ENCODE measurements at places on chromosomes 2 and 18.

- no peak for DNase-seq
Observed at GRCh38 chr18:72613534-72613930, 69.4 kb upstream of the CBLN2 start.

GRCh38 chr2:17644997-17645720 lies 104.7 kb downstream of the VSNL1 start:
- DNase-seq, result no peak

DNA sequence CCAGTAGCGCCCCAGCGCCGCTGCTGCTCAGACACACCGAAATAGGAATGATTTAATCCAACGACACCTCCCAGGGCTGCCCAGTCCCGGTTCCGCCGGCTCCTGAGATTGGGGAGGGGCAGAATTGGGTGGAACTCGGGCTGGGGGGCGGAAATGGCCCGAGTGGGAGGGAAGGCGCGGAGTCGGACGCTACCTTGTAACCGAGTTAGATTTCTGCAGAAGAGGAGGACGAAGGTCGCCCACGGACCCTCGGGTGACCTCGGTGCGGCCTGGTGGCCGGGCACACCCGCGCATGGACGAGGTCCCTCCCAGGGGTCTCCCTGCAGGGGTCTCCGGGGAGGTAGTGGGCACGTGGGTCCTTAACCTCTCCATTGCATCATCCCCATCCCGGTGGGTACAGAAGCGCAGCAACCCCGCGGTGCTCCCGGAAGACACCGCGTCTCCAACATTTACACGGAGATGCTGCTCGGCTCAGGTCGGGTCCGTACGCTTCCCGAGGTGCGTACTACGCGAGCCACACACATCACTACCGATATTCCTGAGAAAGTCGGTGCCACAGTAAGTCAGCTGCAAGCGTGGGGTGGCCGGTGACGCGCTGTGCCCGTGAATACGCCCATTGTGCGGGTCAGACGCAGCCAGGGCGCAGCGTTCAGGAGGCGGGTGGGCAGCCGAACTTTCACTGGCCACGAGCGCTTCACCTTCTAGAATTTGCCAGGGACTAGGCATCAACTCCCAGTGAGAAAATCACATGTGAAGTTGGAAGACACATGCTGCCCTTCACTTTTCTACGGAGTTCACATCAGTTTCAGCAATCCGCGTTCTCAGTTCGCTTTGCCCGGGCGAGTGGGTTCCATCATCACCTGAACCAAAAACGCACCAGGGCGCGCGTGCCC lies 3.0 kb downstream of the ZNF516 start:
- no peak for DNase-seq

DNA sequence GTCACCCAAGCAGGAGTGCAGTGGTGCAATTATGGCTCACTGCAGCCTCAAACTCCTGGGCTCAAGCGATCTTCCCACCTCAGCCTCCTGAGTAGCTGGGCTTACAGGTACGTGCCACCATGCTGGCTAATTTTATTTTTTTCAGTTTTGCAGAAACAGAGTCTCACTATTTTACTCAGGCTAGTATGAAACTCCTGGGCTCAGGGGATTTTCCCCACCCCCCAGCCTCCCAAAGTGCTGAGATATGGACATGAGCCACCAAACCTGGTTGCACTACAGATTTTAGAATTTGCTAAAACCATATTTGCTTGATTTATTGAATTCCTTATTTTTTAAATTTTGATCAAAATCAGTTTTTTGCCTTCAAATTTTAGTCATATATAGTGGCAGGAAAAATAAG lies 1553.4 kb downstream of the LRP1B start:
- DNase-seq, result no peak

DNA sequence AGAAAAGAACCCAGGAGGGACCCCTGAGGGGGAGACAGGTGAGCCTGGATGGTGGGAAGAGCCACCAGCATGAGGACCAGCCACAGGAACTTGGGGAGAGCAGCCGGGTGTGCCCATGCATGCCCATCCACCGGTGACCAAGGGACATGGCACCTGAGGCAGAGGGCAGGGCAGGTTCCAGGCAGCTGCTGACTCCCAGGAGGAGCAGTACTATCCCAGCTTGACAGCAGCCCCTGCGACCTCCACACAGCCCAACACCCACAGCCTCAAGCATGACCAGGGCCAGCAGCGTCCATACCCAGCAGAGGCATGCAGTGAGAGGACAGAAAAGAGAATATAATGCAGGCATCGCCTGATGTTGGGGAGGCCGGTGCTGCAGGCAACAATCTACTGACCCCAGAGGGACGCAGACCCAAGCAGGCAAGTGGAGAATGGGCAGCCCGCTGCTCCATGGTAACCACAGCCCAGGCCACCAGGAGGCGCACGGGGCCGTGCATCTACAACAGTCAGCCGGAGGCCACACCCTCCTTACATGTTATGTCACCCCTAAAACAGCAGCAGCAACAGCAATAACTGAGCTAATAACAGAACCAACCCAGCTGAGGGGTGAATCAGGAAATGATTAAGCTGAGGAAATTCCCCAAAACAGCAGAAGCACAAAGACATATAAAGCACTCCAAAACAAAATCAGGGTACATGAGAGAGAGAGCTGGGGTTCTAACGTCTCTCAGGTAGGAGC lies 44.1 kb downstream of the ANKMY1 start:
- peak; percentile 81 for DNase-seq

GRCh38 chr18:59988098-59988706 lies 88.4 kb downstream of the PMAIP1 start:
- DNase-seq, result no peak

DNA sequence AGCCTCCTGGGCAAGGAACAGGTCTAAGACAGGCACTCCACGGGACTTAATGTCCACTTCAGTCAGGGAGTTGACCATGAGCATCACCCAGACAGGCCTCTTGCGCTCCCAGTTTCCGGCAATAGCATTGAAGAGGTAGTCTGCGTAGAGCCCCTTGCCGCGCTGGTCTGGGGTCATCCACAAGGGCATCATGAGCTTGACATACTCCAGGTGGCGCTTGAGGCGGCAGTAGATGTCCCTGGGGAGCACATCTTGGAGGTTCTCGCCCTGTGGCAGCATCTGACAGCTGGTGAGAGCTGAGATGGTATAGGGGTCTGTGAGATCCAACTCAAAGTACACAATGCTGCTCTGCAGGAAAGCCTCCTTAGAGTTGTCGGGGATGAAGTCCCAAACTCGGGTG lies 10.6 kb downstream of the TRABD2A start:
- no peak for DNase-seq

DNA sequence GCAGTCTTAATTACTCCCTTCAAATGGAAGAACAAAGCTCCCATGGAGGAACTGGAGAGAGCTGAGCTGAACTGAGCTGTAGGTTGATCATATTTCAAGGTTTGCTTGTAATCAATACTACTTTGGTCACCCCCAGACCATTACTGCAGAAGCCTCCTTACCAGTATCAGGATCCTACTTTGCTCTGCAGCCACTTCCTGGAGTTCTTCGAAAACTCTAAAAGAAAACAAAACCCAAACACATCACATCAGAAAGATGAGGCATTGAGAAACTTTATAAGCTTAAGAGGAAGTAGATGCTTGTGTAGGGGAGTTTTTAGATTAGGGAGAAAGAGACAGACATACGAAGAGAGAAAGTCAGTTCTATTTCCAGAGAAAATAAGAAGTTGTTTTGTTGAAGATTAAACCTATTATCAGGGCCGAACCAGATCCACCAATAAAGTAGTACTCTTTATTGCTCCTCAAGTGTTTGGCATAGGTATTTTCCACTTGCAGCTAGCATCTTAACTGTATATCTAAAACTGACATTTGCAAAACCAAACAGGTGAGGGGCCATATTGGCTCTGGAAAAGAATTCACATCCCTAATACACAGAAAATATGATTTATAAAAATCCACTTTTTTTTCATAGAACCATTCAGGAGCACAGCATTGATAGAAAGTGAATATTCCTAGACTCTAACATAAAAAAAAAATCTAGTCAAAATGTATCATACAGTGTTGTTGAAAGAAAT lies 166.9 kb upstream of the KLF7 start:
- DNase-seq, result no peak

DNA sequence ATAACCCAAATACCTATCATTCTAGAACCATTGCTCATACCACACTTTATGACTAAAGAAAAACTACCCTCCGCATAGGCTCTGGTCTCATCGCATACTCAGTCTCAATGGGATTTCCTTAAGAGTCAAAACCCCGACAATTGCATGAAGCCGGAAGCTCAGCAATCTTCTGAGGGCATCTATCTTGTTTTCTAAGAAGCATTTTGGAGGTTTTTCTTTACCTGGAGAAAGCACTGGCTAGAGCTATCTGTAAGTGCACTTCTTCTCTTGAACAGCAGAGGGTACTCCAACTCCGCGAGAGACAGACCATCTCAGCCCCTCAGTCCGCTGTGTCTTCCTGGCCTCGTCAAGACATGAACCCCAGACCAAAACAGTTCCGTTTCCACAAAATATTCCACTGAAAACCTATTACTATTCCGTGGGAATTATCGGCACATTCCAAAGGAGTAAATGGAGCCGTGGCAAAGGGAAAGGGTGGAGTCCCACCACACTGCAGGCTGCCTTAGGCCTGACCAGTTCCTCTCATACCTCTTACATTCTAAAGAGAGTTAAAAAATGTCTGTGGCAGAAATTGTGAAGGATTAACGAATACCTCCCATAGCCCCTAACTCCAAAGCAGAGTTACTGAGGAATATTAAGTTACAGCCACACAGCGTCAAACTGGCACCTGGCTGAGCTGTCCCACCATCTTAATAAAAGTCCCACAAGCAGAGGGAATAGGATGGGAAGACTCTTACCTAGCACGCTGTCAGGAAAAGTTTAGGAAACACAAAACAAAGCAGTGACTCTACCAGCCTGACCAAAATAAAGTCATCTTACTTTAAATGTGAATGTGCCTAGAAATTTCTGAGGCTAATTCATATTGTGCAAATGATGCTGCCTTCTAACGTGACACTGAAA lies 325.6 kb upstream of the VRK2 start:
- DNase-seq, result peak; percentile 65

DNA sequence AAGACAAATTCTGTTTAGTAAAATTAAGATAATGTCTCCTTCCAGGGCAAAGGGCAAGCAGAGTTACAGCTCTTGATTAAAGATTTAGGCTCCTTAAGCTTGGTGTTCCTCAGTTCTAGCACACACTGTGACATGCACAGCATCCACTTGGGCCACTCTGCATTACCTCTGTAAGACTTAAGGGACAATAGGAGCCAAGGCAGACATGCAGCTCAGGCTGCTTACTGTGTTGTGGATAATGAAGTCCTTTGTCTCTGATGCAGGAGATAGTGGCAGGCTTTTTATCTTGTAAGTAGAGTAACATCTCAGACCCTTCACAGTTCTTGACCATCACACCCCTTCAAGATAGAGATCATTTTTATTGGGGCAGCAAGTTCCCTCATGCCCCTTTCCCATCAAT lies 31.2 kb downstream of the RBM45 start:
- no peak for DNase-seq

DNA sequence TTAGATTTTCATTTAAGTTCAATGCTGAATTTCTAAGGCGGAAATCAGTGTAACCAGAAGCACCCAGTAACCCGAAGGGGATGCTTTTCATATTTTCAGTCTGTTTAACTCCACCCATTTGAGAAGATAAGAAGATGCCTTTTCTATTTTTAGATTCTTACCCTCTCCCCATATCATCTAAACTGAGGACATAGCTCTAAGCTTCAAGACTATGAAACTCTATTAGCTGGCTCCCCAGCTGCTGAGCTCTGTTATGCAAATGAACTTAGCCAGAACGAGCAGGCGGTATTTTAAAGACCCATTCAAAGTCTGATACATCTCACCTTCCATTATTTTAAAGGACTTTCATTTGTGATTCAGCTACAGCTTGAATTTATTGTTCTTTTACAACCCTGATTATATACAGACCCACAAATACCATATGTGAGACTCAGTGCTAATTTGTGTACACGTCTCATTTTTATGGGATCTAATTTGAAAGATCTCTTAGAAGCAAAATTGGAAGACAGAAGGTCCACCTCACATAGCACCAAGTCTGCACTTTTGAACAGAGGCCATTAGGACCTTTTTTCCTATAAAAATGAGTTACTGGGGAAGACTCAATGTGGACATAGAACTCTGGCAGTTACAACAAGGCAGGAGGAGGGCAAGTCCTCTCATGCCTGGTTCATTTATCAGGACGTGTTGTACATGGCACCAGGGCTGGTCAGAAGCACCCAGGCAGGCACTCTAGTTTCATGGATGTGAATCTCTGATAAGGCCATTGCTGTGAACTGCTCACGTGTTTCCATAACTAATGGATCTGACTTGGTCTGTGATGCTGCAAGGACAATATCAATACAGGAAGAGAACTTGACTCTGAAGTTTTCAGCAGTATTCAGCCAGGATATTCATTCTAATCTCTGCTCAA lies 16.3 kb downstream of the CDC42EP3 start:
- no peak for DNase-seq

GRCh38 chr18:29171892-29172755 lies 995.2 kb upstream of the CDH2 start:
- no peak for DNase-seq

GRCh38 chr18:3855966-3856365 lies 406.0 kb downstream of the TGIF1 start:
- no peak for DNase-seq

GRCh38 chr2:138086576-138086975 lies 122.3 kb downstream of the HNMT start:
- peak; percentile 47 for DNase-seq

GRCh38 chr18:13915995-13916431 lies 677 bp upstream of the MC2R start:
- DNase-seq, result no peak

DNA sequence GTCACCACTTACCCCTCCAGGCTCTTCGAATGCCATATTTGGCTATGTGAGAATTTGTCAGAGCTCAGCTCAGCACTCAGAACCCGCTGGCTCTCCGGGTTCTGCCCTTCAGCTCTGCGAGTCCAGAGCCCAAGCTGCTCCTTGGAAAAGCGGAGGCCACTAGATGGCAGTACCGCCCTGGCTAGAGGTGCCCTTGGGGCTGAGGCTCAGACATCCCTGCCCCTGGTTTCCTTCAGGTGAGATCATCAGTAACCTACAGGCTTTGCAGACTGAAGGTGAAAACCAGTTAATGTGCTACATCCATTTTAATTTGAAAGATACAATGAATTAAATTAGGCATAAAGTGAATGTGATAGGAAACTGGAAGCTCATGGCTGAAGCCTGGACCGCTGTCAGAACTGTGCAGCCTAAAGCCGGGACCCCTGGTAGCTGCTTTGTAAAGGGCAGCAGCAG lies 285.6 kb downstream of the AGAP1 start:
- peak; percentile 55 for DNase-seq

DNA sequence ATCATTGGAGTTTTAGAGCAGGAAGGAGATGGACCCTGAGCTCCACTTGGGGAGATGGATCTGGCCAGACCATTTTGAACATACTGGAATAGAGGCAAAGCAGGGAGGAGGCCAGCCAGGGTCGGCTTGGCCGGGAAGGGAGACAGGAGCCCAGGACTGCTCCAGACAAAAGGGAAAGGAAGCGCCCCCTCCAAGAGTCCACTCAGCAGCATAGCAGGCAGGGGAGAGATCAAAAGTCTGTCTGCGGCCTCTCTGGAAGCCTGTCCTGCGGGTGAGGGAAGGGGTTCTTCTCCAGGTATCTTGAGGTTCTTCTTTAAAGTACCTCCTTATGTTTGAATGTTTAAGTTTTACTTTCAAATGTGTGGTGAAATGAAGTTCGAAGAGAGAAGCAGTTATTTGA lies 126.1 kb downstream of the GBX2 start:
- DNase-seq, result no peak

GRCh38 chr2:15760232-15760910 lies 168.7 kb downstream of the DDX1 start:
- DNase-seq, result no peak

GRCh38 chr2:241673797-241674725 lies 12.6 kb downstream of the DTYMK start:
- DNase-seq, result no peak

- DNase-seq, result no peak
Observed at GRCh38 chr2:176111309-176111663, 4.2 kb downstream of the HOXD11 start.
